ENCODE measurements at places on chromosomes 6 and 20.

GRCh38 chr6:106223300-106223930, 102.1 kb downstream of the ATG5 start:
- DNase-seq, result peak; percentile 53

- DNase-seq, result no peak
These were observed 305.9 kb downstream of the CLIC5 start for GRCh38 chr6:45709781-45710220.

DNA sequence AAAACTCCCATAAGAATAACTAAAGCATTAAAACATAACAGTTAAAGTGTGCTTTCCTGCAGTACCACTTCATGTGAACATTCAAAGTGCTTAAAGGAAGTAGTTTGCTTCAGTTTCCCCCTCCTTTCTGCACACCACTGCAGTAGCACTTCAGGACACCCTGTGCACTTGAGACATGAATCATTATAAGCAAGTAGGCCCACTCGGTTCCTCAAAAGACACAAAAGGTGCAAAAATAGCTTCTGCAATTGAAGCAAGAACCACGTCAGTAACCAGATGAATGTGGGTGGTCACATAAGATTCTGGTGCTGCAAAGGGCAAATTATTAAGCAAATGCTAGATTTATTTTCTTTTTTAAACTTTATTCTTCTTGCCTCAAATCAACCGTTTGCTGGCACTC, 160.6 kb downstream of the HIVEP2 start:
- DNase-seq, result no peak

- no peak for DNase-seq
These were observed 52.0 kb upstream of the FYN start for GRCh38 chr6:111925296-111925695.

GRCh38 chr6:14478381-14479225, 361.0 kb downstream of the CD83 start:
- DNase-seq, result no peak

GRCh38 chr6:146896062-146896813, 297.5 kb downstream of the ADGB start:
- DNase-seq, result no peak

GRCh38 chr6:11965499-11965898, 46.6 kb upstream of the HIVEP1 start:
- no peak for DNase-seq

GRCh38 chr20:19275038-19275629, 62.7 kb downstream of the SLC24A3 start:
- DNase-seq, result no peak

GRCh38 chr6:136774228-136775041, 17.8 kb downstream of the MAP3K5 start:
- no peak for DNase-seq

GRCh38 chr20:43749734-43750294, 23.0 kb upstream of the GTSF1L start:
- DNase-seq, result peak; percentile 10

GRCh38 chr20:17966432-17967310, 1.9 kb downstream of the SNX5 start:
- no peak for DNase-seq

DNA sequence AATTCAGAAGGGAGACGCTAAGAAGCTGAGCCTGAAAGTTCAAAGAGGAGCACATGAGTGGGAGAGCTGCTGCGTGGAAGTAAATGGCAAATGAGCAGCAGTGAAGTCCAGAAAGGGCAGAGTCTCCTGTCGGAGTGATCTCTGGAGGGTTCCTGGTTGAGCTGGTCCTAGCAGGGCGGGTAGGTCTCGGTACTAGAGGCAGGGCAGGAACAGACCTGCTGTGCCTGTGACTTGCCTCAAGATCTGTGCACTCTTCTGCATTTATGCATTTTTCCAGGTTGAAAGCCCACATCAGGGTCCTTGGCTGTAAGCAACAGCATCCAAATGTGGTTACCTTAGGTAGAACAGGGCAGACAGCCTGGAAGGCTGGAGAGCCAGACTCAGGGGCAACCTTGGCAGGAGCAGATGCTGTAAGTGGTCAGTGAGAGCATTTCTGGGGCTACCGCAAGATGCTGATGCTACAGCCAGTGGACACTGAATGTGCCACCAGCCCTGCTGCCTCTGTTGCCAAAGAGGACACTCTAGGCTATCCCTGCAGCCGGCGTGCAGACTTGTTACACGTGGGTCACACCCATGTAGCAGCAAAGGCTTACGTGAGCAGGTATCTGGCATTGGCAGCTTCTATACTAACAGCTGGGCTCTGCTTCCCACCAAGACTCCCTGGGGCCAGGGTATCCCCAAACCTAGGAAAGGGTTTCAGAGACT, 8.4 kb downstream of the DUSP22 start:
- DNase-seq, result no peak

- DNase-seq, result no peak
These were observed 93.4 kb upstream of the NHSL1 start for GRCh38 chr6:138592749-138593123.

DNA sequence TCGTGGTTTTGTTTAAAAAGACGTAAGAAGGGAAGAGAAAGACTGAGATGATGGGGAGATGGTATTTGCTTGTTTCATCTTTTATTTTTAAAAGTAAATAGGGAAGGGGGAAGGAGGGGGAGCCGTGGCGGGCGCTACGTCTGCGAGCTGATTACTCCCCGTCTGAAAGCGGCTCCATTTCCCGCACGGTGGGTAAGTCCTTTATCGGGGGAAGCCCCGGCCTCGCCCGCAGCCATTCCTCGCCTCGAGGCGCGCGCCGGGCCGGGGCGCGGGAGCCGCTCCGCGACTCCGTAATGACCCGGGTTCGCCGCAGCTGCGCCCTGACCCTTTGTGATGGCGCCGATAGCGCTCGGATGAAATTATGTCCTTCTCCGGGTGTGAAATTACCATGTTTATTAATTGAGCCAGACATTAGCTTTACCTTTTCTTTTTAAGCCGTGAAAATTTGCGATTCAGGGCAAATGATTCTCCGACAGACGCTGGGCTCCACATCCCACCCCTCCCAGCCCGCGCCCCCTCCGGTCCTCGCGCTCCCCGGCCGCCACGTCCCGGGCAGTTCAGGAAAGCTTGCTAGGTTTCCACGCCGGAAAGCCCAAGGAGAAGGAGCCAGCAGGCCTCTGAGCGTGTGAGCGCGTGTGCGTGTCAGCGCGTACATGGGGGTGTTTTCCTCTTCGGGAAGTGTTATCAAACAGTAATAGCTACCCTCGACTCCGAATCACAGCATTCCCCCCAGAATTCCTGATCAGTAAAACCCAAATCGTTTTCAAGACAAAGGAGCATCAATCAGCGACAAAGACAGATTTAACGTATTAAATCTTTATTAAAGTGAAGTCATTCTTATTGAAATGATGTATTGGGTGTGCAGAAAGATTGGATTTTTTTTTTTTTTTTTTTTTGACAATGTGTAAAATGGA, 30.0 kb downstream of the TFAP2A start:
- no peak for DNase-seq

- DNase-seq, result no peak
These were observed 113.2 kb downstream of the CARMIL1 start for GRCh38 chr6:25392372-25392771.

GRCh38 chr6:14743474-14744211, 502.2 kb upstream of the JARID2 start:
- DNase-seq, result no peak

DNA sequence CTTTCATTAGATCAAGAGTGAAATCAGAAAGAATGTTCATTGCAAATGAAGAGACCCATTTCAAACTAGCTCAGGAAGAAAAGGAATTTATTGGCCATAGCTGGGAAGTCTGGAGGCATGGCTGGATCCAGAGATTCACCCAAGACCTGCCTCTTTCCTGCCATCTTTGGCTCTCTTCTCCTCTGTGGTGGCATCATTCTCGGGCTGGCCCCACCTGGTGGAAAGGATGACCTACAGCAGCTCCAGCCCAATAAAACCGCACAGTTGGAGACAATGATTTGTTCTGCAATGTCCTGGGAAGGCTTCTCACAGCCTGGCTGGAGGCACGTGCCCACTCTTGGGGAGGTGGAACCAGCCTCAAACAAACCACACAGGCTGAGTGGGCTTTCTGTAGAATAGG, 18.1 kb upstream of the FERMT1 start:
- DNase-seq, result no peak

- DNase-seq, result no peak
These were observed 39.7 kb downstream of the AGPAT4 start for GRCh38 chr6:161233986-161234661.

DNA sequence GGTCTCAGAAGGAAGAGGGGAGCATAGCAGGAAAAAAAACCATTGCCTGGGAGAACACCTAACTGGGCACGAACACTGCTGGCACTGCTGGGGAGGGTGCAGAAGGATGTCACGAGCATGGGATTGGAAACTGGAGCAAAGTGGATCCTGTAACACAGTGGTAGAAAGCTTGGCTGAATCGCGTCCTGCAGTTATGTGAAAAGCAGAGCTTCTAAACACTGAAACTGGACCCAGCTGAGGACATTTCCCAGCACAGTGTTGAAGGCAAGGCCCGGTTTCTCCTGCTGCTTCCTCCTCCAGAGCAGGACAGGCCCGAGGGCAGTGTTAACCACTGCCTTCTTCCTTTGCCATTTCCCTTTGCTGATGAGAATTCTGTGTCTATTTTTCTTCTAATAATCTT, 6.7 kb downstream of the APMAP start:
- DNase-seq, result no peak

GRCh38 chr6:15530411-15530810, 132.4 kb downstream of the DTNBP1 start:
- no peak for DNase-seq

GRCh38 chr6:33414592-33415271, 3.2 kb downstream of the CUTA start:
- no peak for DNase-seq

- DNase-seq, result no peak
These were observed 3.5 kb downstream of the PAX1 start for GRCh38 chr20:21708738-21709534.

DNA sequence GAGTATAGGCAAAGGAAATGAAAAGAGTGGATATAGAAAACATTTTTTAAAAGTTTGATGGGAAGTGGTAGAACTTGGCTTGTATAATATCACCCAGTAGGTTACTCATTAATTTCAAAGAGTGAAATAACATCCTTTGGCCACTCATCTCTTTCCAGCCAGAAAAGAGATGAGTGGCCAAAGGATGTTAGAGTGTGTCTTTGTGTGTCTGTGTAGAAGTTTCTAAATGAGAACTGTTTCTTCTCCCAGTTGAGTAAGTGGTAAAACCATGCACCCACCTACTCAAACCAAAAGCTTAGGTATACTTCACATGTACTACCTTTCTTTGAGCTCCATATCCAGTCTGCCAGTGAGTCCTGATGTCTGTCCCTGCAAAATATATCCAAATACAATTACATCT, 47.7 kb upstream of the TMEM244 start:
- DNase-seq, result no peak

- DNase-seq, result no peak
These were observed 256.3 kb downstream of the CD83 start for GRCh38 chr6:14373648-14374437.

- no peak for DNase-seq
These were observed 203.0 kb downstream of the ZDHHC14 start for GRCh38 chr6:157584036-157584435.

GRCh38 chr6:157861814-157862213, 38.8 kb downstream of the SNX9 start:
- no peak for DNase-seq

DNA sequence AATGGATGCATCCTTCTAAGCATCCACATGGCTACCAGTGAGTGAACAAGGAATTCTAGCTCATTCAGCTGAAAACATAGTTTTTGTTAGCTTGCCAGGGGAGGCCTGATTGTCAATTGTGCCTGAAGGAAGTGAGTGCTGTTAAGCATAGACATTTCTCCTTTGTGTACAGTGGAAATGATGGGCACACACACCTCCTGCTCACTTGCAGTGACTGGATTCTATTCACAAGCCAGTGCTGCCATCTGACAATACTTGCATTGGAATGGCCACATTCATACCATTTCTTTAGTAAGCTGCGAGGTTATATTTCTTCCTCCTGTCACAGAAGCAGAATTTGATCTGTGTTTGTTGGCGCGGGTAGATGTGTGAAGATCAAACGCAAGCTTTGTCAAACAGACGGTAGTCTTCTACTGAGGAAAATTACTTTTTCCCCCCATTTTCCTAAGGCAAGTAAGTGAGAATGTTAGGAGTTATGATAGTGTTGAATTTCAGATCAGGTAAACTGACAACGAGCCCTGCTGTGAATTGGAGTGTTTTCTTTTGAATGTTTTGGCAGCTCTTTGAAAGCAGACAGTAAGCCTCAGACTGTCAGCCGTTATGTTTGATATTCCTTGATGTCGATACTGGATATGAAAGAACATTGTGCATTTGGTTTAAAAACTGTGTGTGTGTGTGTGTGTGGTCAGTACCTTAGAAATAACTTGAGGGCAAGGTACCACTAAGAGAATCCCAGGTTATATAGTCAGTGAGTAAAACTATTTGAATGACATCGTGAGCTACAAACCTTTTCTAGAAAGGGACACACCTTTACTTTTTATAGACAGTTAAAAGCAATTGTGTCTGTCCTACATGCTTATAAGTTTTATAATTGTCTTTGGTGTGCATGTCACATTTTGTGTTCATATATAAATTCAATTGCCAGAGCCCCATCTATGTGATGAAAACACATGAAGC, 84.2 kb upstream of the BMP2 start:
- DNase-seq, result no peak

- DNase-seq, result no peak
These were observed 58.8 kb upstream of the CNKSR3 start for GRCh38 chr6:154569156-154569862.

- no peak for DNase-seq
These were observed 65.3 kb downstream of the BANF2 start for GRCh38 chr20:17765017-17765416.

- DNase-seq, result no peak
These were observed 57.6 kb downstream of the NRSN1 start for GRCh38 chr6:24183584-24183983.

Data from right renal pelvis (tissue), 4 donors.